RWPE1 (cell line): ENCODE measurements at places on chromosomes 5 and 9.
A peak's percentile ranks its signal among the peaks of the same experiment; 100 is the strongest.

- DNase-seq: no peak
These were observed 56.1 kb downstream of the AGXT2 start for GRCh38 chr5:34991486-34992238.

GRCh38 chr9:124190761-124191160, 67.0 kb upstream of the NEK6 start:
- no peak for DNase-seq

DNA sequence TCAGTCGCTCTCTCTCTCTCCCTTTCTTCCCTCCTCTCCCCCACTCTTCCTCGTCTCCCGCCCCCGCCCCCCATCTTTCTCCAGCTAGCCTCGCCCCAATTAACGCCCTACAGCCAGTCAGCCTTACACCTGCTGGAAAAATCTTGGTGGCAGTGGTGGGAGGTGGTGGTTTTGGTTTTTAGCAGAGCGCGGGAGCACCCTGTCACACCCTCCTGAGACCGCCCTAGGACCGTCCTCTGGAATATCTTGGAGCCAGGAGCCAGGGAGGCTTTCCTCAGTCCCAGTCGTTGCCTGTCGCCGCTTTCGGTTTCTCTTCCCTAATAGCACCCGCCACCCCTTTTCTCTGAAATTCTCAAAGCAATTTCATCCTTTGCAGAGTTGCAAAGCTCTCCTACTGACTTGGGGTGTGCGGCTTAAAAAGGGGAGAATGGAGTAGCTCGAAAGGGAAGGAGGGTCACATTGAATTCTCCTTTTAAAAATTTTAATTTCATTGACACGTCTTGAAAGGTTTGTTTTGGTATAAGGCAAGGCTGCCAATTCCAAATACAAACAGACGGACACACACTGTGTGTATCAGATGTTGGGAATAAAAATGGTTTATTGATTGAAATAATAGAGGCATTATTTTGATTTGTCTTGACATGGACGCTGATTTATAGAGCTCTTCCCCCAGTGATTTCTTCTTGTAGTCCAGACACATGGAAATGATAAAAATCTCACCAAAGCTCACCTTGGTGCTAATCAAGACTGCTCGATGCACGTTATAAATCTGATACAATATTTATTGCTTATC, 301.3 kb downstream of the PARP8 start:
- DNase-seq: no peak

GRCh38 chr9:2479056-2479565, 142.5 kb upstream of the VLDLR start:
- DNase-seq: no peak

DNA sequence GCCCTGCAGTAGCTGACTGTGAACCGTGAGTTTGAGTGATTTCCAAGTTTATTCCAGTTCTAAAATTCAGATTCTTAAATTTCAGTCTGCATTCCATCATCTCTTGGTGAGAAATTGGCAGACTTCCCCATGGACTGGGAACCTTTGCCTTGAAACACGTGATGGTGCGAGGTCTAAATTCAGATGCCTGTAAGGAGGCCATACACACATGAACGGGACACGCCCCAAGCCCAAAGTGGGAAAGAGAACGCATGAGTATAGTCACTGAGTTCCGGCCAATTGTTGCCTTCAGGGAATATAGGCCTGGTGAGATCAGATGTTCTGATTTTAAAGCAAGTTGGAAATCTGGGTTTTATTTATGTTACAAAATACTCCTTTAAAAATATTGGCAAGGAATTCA, 1084.4 kb upstream of the WWC1 start:
- DNase-seq: no peak

- no peak for DNase-seq
These were observed 31.0 kb upstream of the GZMA start for GRCh38 chr5:55071413-55071812.

- DNase-seq: peak; percentile 29
These were observed 32.3 kb upstream of the SPATA31E1 start for GRCh38 chr9:87850391-87850790.

DNA sequence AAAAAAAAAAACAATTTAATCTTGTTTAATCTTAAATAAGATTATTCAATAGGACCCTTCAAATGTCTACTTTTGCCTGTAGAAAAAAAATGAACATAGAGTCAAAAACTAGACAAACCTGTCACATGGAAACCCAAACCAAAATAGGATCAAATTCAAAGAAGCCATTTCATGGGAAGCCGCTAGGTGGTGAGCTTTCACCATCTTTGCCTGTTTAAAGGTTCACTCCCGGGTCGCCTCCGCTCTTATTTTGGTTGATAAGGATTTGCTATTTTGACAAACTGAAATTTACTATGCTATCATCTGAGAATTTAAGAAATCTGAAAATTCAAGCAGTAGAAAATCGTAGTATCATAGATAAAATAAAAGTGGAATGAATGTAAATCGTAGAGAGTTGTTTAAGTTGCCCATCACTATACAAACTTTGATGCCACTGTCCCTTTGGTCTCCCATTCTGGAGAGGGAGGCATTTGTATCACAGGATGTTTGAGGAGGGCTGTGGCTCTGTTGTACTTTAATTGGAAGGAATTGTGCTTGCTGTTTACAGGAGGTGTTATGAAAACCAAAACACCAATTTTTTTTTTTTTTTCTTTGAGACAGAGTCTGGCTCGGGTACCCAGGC, 43.5 kb upstream of the DNAH5 start:
- DNase-seq: peak; percentile 78

DNA sequence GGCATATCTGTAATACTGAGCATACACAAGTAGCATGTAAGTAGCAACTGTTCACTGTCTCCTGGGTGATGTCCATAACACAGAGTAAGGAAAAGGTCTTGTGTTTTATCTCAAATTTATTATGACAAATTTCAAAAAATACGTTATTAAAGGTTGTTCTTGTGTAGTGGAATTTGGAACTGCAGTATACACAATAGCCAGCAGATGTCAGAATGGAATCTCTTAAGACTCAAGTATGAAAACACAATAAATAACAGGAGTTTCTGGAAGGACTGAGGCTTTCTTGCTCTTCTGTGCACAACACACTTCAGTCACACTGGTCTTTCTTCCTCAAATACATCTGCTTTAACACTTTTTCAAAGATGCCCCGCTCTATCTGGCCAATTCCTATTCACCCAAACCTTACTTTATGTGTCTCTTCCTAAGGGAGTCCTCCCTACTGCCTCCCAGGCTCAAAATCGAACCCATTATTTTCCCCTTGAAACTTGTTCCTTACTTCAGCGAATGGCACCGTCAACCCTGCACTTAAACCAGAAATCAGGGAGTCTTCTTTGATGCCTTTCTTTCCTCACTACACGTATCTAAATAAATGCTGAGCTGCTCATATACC, 6.5 kb upstream of the FBXO10 start:
- DNase-seq: peak; percentile 27

- no peak for DNase-seq
These were observed 366.5 kb downstream of the SLCO4C1 start for GRCh38 chr5:101929628-101930027.

DNA sequence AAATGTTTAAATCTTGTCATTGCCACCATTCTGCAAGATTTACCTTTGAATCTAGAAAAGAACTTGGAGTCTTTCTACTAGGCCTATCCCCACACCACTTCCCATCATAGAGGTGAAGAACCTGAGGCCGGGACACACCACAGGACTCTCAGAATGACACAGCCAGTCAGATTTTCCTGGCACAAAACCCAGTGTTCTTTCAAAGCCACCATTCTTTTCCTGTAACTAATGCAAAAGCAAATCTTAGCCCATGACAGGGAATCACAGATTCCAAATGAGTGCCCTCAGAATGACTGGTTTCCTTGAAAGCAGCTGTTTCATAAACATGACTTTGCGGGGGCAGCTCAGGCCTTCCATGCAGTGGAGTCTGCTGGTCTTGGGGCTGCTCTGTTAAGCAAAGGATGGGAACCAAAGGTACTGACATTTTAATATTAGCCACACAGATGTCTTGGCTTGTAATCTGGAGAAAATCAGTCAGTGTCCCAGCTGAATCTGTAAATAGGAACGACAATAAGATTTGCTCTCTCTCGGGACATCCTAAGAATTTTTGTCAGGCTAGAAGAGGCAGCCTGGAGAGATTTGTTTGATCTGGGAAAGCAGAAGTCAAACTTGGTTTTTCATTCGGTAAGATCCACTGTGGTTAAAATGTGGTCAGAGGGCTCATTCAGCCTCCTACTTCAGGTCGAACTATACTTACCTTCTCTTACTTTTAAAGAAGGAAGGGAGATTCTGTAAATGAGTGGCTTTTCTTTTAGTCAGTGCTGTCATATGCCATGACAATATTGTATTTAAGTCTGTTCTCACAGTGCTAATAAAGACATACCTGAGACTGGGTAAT, 115.1 kb downstream of the PALM2AKAP2 start:
- DNase-seq: no peak

GRCh38 chr5:17203329-17204132, 13.9 kb upstream of the BASP1 start:
- DNase-seq: peak; percentile 73

DNA sequence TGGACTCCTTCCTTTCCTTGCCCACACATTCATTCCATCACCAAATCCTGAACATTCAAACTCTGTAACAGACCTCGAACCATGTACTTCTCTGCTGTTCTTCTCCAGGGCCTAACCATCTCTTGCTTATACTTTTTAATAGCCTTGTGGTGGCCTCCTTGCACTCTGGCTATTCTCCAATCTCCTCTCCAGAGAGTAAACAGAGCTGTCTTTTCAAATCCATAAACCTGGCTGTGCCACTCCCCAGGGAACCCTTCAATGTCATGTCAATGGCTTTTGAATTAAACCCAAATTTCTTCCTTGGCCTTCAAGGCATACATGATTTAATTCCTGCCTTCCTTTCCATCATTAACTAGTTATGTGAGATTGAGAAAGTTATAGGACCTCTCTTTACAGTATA, 277.6 kb upstream of the EFNA5 start:
- DNase-seq: no peak

GRCh38 chr5:67989456-67989855, 226.1 kb upstream of the PIK3R1 start:
- DNase-seq: no peak

GRCh38 chr5:175406300-175406699, 37.7 kb downstream of the DRD1 start:
- no peak for DNase-seq

GRCh38 chr9:82184524-82184923, 196.0 kb downstream of the SPATA31D1 start:
- DNase-seq: no peak

DNA sequence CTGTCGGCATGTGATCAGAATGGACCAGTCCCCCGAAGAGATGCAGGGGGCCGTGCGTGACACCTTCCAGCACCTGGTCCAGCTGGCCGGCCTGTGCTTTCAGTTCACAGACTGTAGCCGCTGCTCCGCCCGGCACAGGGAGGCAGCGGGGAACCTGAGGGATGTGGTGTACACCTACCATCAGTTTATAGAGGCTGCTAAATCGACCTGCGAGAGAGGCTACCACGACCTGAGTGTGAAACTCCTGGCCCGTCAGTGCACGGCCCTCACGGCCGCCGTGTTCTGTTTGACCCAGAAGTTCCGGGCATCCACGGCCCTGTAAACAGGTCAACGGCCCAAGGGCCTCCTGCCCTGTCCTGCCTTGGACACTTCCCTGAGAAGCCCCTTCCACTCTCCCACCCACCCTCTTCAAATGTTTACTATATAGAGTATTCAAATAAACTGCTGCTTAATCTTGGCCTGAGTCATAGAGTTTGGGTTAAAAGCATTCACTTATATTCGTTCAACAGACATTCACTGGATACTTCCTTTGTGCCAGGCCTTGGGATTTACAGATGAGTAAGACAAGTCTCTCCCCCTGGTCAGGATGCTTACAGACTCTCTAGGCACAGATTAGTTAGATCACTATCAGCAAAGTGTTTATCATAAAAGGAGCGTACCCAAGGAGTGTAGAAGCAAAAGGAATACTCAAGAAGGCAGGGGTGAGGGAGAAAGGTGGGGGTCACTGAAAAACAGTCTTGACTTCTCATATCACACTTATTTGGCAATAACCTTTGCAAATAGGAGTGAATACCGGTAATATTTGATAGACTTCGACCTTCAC, 6.9 kb upstream of the TRMT10B start:
- no peak for DNase-seq

DNA sequence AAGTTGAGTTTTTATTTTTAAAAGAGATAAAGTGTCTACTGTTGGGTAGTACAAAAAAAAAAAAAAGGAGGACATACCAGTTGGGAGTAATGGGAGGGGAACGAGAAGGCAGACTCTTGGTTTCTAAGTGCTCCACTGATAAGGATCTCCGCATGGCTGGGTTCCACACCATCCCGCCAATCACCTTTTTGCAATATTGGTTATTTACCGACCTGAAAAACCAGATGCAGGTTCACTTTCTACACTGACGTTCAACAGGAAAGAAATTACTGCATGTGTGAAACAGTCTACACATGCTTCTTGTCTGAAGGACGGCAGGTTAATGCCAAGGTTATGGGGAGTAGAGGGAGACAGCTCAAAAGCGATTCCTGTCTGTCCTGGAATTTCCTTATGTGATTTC, 75.5 kb downstream of the PTPN3 start:
- no peak for DNase-seq

GRCh38 chr9:130027533-130028365, 15.2 kb downstream of the FNBP1 start:
- DNase-seq: no peak

- no peak for DNase-seq
These were observed 7.1 kb upstream of the TMEM215 start for GRCh38 chr9:32776201-32776600.

DNA sequence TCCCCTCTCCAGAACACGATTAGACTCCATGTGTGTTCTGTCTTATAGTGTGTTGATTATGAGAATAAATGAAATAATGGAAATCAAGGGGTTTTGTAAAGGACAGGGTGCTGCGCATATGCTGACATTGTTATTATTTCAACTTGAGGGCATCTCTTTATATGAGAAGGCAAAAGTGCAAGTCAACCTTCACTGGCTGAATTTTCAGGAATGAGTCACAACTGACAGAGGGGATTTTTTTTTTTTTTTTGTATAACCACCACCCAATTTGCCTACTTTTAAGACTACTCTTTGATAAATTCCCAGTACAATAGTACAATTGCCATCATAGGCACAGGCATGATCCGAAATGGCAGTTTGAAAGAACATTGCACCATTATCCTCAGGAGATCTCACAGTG, 419.2 kb upstream of the NMUR2 start:
- no peak for DNase-seq

DNA sequence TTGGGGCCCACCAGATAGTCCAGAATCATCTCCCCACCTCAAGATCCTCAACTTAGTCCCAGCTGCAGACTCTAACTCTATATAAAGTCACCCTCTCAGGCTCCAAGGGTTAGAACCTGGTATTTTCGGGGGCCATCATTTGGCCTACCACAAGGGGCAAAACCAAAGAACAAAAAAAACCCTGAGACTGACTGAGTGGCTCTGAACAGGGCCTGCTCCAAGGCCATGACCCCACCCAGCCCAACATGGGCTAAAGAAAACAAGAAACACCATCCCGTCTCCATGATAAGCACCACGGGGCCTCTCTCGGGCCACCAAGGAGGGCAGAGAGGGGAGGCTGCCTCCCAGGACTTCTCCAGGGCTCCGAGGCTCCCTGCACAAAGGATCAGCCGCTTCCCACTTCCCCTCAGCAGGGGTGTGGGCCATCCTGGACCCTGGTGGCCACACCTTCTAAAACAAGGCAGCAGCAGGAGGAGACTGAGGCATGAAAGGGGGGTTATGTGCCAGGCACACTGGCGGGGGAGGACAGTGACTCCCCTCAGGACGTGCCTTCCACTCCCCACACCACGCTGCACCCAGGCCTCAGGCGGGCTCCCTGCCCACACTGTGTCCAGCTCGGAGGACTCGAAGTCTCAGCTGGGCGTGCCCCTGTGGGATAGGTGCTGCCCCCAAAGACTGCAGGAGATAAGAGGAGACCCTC, 51.5 kb downstream of the SEMA4D start:
- DNase-seq: no peak

GRCh38 chr9:102069969-102070368, 331.5 kb upstream of the GRIN3A start:
- peak; percentile 10 for DNase-seq
